NCI-H1048 (cell line): ENCODE measurements at places on chromosomes 1 and 21.

DNA sequence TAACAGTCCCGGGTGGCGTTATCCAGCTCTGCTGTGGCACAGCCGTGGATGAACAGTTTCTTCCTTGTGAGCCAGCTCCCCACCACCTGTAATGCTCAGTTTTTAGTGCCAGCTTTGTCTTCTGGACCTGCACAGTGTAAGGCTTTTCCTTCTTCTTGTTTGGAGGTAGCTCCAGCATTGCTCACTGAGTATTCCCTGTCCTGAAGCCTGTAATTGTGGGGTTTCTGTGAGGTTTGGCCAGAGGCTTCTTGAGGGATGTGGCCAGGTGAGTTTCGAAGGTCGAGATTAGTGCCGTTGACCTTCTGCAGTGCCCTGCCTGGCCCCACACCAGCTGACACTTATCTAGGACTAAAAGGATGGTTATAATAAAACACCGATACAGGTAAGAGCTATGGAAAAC is 75.0 kb downstream of the PBX1 start:
- DNase-seq = no peak

DNA sequence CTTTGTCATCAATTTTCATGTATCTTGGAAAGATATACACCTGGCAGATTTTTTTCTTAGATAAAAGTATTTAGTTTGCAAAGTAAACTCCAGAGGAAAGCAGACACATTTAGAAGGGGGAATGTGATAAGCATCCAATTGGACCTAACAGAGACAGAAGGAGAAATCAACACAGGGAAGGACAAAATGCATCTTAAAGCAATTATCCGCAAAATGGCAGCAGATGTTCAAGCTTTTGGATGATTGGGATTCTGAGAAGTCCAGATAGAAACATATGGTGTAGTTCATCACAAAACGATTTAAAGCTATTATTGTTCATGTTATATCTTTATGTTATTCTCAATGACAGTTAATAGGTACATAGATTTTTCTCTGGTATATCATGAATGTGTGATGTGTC is 1153.1 kb upstream of the B3GALT2 start:
- no peak for DNase-seq

- DNase-seq = no peak
These were observed 146.7 kb upstream of the COL6A1 start for GRCh38 chr21:45834821-45835293.

- no peak for DNase-seq
These were observed 24.8 kb downstream of the ST6GALNAC5 start for GRCh38 chr1:76891931-76892622.
